Fibroblast of lung (primary cell): ENCODE measurements at places on chromosomes 13 and 19. TPM values are rescaled to one million over a fixed set of nuclear protein-coding genes. Genes with fewer than 3 reads are reported as not detected.
A peak's percentile ranks its signal among the peaks of the same experiment; 100 is the strongest.

DNA sequence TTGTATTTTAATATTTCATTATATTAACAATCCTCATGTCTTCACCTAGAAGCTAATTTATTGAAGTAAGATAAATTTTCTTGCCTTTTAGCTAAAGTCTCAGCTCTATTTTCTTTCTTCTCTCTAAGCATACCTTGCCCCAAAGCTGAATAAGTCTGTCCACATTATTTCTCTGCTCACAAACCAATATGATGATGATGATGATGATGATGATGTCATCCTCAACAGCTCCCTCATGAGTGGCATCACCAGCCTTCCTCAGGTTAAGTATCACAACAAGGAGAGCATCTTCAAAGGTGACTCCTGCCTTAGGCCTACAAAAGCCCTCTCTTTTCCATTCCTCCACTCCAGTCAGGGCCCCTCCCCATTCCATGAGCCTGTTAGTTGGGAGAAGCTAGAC, 31.9 kb upstream of the ATP12A start:
- no peak for DNase-seq

GRCh38 chr19:44613295-44614178, at the start of gene IGSF23:
Gene IGSF23, plus strand, starts transcription at chr19:44613563. Its CDS starts 83 bp downstream, at chr19:44613646.
- DNase-seq = no peak

GRCh38 chr19:28864024-28864503, 348.9 kb downstream of the UQCRFS1 start:
- no peak for DNase-seq

DNA sequence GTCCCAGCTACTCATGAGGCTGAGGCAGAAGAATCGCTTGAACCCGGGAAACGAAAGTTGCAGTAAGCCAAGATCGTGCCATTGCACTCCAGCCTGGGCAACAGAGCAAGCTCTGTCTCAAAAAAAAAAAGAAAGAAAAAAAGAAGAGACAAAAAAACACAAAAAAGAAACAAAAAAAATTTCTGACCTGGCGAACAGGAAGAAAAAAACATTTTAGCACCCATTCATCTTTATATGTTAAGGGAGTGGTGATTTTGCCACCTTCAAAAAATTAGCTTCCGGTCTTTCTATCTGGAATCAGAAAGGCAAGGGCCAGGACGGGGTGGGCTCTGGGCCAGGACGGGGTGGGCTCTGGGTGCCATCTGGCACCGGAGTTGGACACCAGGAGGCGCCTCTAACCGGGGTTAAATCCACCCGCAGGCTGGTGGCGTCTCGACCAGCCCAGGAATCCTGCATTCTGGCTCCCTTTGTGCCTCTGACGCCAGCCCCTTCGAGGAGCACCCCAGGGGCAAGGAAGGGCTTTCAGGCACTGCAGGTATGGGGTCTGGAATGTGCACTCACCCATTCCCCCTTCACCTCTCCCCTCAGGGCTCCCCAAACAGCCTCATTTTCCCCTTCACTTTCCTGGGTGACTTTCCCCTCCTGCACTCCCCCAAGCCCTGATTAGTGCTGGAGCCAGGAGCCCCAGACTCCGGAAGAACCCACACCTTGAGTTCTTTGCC, 10.4 kb upstream of the ZSWIM4 start:
- DNase-seq = peak; percentile 70

GRCh38 chr13:33228648-33229445, 56.7 kb downstream of the STARD13 start:
- DNase-seq = peak; percentile 83

GRCh38 chr19:7905268-7905667, 1.6 kb downstream of the MAP2K7 start:
- no peak for DNase-seq

GRCh38 chr19:17332677-17333581, 1.7 kb downstream of the ANO8 start:
- peak; percentile 52 for DNase-seq

GRCh38 chr13:54949735-54950134, 1921.1 kb downstream of the OLFM4 start:
- no peak for DNase-seq

DNA sequence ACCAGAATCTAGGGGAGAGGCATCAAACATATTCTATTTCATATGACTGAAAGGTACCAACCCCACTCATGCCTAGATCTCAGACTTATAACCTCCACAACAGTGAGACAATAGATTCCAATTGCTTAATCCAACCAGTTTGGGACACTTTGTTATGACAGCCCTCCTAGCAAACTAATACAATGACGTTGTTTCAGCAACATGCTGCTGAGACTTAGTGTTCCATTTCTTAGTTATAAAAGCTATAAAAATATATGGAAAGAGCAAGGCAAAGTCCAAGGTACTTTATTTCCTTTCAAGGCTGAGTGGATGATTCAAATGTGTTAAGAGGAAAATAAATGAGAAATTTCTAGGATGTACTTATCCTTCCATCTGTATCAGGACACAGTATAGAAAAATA, 352.0 kb downstream of the FGF14 start:
- no peak for DNase-seq

DNA sequence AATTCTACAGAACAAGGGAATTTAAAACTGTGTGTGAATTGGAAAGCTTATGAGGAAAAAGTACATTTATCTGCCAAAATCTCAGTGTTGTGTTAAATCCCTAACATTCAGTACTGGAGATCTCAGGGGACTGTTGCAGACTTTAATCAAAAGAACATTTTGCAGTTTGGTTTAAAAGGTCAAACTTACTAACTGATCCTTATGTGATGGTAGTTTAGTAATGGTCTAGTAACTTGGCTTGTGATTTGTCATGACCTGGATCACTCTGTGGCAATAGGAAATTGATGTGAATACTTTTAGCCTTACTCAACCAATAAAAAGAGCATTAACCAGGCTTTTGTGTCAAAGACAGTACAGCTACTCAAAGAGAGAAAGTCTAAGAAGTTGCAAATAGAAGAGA, 862.1 kb upstream of the MIR17HG start:
- DNase-seq = peak; percentile 82

- DNase-seq = no peak
Observed at GRCh38 chr13:90757127-90757680, 590.3 kb upstream of the MIR17HG start.

DNA sequence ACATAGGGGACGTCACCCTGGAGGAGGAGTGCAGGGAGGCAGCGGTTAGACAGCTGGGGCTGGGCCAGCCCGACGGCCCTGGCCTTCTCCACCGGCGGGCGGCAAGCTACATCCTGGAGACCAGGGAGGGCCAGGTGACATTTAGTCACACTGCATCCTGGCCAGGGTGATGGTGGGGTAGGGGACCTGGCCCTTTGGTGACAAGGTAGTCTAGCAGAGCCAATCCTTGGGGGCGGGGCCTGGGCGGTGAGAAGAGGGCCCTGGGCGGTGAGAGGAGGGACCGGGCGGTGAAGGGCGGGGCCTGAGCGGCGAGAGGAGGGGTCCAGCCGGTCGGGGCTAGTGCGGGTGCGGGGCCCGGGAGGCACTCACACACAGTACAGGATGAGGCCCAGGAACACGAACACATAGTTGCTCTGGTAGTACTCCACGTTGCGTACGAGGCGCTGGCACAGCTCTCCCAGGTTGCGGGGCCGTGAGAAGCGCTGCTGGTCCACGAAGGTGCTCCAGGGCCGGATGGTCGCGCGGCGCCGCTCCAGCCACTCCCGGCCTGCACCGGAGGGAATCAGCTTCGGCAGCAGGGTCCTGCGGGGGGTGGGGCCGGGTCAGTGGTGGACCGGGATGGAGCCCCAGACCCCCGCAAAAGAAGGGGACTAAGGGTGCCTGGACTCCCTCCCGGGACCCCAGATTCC, 610 bp downstream of the RABAC1 start:
- peak; percentile 76 for DNase-seq

- no peak for DNase-seq
Observed at GRCh38 chr13:91778123-91778522, 379.7 kb downstream of the GPC5 start.

- no peak for DNase-seq
Observed at GRCh38 chr19:19278315-19278714, 5.2 kb upstream of the TM6SF2 start.

- no peak for DNase-seq
Observed at GRCh38 chr19:55698256-55698655, 23.2 kb downstream of the EPN1 start.

DNA sequence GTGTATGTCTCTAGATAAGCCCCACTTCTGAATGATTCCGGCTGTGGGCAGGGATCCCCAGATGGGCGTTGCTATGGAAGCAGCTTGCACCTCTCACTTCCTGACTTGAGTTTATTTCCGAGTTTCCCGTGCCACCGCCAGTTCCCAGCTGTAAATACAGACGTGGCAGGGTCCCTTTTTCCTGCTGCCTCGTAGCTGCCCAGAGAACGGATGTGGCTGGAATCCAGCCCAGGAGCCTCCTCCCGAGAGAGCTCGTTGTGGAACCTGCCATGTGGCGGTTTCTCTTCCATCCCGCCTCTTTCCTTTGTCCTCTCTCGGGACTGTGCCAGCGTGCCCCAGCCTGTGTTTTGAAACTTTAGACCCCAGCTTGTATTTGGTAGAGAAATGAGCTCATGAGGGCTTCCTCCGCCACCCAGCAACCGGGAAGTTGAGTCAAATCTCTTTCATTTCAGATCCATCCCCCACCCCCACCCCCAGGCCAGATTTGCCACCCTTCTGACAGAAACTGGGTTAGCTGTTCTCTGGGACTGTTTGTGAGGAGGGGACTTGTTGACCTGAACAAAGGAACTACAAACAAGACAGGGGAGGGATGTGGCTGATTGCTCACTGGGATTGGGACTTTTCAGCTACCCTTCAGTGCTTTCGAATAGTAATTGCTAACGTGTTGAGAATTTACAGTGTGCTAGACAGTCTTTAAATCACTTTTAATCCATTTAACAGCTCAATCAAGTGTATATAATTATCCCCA, 96.6 kb downstream of the SIPA1L3 start:
- peak; percentile 82 for DNase-seq

GRCh38 chr19:38932425-38933179, 1.9 kb downstream of the MRPS12 start:
- peak; percentile 50 for DNase-seq

DNA sequence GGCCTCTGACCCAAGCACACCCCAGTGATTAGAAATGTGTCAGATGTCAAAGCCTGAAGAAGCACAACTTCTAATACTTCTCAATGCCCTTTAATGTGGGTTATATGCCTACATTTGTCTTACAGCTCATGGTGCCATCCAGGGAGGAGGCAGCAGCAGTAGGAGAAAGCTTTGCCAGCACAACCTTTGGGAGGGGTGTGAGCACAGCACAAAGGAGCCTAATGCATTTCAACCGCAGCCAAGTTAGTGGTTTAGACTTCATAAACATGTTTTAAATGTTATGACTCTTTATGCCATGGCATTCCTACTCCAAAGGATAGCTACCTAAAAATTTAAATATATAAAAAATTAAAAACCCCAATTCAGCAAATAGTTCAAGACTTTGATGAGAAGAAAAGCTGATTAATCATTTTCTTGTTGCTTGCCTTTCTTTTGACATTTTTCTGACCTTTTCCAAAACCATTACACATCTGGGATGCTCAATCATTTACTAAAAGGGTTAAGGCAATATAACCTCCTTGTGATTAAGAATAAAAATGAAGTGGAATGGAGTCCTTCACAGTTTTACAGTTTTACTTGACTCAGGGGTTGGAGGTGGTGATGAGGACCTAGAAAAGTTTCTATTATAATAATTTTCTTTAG, 142.7 kb downstream of the DLEU7 start:
- no peak for DNase-seq

GRCh38 chr13:41246969-41247680, 16.3 kb downstream of the MTRF1 start:
- no peak for DNase-seq

DNA sequence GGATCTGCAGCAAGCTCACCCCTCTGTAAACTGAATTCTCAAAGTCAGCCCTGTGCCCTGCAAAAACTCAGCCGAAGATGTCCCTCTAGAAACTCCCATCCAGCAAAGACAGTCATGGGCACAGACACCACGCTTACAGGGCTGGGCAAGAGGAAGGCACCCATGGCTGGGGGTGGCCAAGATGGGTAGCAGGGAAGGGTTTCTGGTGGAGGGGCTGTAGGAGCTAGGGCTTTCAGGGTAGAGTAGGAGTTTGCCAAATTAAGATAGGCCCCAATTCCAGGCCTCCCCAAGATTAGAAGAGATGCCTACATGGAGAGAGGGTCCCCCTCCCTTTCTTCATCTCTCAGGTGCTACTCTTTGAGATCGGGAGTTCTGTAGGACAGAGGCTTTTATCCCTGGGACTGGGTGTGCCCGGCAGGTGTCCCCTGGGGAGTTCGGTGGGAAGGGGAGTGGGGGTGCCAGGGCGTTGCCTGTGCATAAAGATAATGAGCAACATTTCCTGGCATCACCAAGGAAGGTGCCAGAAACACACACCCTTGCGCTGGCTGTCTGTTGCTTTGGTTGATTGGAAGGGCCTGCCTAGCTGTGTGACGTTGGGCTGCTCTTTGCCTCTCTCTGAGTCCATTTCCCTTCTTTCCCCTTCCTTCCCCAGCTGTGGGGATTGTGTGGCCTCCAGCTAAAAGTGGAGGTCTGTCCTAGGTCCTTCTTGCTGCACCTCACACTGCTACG, 9.4 kb downstream of the NRTN start:
- no peak for DNase-seq

DNA sequence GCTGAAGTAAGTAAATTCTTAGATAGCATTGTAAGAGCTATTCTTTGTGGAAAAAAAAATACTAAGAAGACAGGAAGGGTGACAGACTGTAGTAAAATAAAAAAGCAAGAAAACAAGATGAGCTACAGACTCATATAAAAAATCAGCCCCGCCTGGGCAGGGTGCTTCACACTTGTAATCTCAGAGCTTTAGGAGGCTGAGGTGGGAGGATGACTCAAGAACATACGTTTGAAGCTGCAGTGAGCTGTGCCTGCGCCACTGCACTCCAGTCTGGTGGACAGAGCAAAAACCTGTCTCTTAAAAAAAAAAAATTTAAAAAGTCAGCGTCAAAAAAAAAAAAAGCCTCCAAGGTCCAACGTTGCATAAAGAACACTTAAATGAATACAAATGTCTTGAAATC, 102.1 kb downstream of the VWA8 start:
- no peak for DNase-seq

GRCh38 chr13:63198071-63198470, 1782.4 kb upstream of the PCDH20 start:
- peak; percentile 29 for DNase-seq

GRCh38 chr19:53780506-53780905, 43.6 kb downstream of the NLRP12 start:
- DNase-seq = no peak

- no peak for DNase-seq
Observed at GRCh38 chr13:100789481-100789880, 114.9 kb upstream of the TMTC4 start.

GRCh38 chr19:32309711-32310390, 35.6 kb upstream of the ZNF507 start:
- DNase-seq = no peak

- DNase-seq = peak; percentile 1
Observed at GRCh38 chr13:92097337-92097903, 699.0 kb downstream of the GPC5 start.

GJB6 gene
- not detected in 2 replicates for total RNA-seq

SCEL gene
- not detected in 2 replicates for total RNA-seq

LYPD5 gene
- 0.50 and 1.0 TPM in 2 replicates for total RNA-seq

LPAR2 gene
- total RNA-seq = 1.0 and 1.5 TPM in 2 replicates

RAB3A gene
- 0.77 and 2.0 TPM in 2 replicates for total RNA-seq

STK24 gene
- total RNA-seq = 32.9 and 53.2 TPM in 2 replicates

FGF21 gene
- total RNA-seq = not detected in 2 replicates

SYNGR4 gene
- not detected in 2 replicates for total RNA-seq

ZNF582 gene
- total RNA-seq = 4.1 and 4.8 TPM in 2 replicates
